ENCODE measurements at places on chromosomes 3 and 15.

DNA sequence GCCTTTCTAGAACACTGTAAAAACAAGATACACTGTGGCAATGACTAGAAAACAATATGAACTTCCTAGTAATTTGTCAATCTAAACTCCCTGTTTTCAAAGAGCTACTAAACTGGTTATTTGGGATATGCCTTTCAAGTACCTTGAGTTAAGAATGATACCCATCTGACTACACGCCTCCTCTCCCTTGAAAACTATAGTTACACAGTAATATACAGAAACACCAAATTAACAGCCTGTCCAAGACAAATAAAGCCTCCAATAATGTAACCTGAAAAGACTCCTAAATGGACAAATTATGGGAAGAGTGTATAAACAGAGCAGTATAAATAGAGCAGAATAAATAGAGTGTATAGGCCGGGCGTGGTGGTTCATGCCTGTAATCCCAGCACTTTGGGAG, 70.1 kb downstream of the SMARCC1 start:
- DNase-seq, result no peak

GRCh38 chr15:38514601-38515000, 50.0 kb downstream of the RASGRP1 start:
- DNase-seq, result no peak

GRCh38 chr3:71585131-71585530, 1.6 kb upstream of the FOXP1 start:
- no peak for DNase-seq

DNA sequence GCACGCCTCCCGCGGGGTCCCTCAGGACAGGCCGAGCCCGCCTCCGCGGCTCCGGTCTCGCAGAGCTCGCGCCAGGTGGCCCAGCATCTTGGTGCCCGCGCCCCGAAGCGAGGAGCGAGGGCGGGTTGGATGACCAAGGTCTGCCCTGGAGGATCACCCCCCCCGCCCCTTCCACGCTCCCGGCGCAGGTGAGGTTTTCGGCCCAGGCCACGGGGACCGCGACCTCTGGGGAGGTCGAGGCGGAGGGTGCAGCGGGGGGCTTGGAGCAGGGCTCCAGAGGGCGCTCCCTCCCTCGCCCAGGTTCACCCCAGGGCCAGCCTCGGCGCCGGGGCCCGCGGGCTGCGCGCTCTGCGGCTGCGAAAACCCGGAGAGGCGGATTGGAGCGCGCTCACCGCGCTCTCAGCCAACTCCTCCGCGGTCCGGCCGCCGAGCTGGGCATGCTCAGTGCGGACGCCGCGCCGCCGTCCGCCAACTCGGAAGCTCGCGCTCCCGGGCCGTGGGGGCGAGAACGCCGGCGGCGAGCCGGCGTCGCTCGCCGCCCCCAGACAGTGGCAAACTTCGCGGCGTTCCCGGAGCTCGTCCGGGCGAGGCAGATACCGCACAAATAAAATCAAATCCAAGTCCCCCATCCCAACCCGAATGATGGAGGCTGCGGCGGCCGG, at the start of gene MED12L:
MED12L (plus strand) TSS at position 438 of the 662 bp plus-strand sequence. CDS start 1,263 bp downstream, outside the sequence.
- DNase-seq, result peak; percentile 9

- no peak for DNase-seq
Measured at GRCh38 chr3:23253214-23253613, 50.1 kb downstream of the UBE2E2 start.

DNA sequence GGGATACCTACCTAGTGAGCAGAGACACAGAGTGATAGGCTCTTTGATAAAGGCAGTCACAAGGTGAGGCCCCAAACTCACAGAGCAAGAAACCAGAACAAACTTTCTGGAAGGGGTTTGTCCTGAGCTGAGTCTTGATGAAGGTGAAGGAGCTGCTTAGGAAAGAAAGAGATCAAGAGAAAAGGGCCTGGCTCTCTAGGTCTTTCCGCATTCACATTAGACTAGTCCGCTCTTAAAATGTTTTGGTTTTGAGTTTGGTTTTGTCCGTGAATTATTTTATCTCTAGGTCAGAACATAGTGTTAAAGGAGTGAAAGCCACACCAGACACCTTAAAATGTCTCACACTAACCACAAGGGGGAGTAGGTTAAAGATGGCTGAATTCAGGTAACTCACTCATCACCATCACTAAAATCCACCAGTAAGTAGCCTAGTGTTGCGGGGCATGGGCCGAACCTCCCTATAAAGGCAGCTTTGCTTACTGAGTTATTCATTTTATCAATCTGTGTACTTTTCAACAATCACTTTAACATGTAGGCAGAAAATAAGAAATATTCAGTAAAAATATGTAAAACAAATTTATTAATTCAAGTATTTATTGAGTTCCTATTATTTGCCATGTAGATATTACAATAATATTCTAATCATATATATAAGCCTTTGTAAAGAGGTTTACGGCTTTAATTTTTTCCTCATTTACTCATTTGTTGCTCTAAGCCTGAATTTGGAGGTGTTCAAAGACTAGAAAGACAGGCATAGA, 121.5 kb upstream of the TSC22D2 start:
- DNase-seq, result no peak

GRCh38 chr3:168815946-168816345, 720.2 kb upstream of the GOLIM4 start:
- no peak for DNase-seq

DNA sequence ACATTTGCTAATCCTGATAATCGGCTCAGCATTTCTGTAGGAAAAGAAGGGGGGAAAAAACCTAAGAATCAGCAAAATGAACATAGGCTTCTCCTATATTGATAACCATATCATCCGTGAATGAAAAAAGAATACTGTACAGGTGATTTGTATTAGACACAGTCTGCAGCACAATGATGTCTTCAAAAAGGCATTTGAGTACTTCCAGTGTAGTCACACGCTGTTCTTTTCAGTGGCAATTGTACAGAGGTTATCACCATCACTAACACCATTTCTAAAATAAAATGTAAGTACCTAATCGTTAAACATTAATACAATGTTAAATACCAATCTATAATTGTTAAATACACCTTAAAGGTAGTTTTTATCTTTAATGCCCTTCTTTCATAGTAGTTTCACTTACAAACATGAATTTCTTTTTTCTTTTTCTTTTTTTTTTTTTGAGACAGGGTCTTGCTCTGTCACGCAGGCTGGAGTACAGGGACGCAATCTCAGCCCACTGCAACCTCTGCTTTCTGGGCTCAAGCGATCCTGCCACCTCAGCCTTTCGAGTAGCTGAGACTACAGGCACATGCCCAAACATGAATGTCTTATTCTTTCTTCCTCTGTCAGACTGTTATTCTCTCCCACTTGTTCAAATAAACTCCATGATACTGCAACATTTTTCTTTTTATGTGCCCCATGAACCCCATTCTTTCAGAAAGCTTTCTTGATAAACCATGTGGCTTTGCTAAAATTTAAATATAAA, 18.4 kb downstream of the GOLGB1 start:
- DNase-seq, result no peak

- no peak for DNase-seq
Measured at GRCh38 chr3:15385901-15386653, 41.3 kb downstream of the METTL6 start.

DNA sequence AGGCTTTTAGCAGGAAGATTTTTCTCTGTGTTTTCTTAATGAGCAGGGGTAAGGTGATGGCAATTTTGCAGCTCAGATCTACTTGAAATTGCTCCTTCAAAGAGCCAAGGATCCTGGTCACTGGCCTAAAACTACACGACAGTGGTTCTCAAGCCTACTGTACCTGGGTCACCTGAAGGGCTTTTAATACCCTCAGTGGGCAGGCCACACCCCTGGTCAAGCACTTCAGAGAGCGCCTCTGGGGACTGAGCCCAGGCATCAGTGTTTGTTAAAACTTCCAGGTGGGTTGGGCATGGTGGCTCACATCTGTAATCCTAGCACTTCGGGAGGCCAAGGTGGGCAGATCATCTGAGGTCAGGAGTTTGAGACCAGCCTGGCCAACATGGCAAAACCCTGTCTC, 158.4 kb downstream of the FAM43A start:
- DNase-seq, result no peak

- DNase-seq, result no peak
Measured at GRCh38 chr3:112681822-112682325, 40.9 kb upstream of the CCDC80 start.

- no peak for DNase-seq
Measured at GRCh38 chr15:32682569-32682968, 35.2 kb upstream of the GREM1 start.

GRCh38 chr15:68277603-68278344, at the start of gene FEM1B:
Gene FEM1B, plus strand, starts transcription at chr15:68277745. Its CDS starts 673 bp downstream, at chr15:68278418.
- DNase-seq, result peak; percentile 81

DNA sequence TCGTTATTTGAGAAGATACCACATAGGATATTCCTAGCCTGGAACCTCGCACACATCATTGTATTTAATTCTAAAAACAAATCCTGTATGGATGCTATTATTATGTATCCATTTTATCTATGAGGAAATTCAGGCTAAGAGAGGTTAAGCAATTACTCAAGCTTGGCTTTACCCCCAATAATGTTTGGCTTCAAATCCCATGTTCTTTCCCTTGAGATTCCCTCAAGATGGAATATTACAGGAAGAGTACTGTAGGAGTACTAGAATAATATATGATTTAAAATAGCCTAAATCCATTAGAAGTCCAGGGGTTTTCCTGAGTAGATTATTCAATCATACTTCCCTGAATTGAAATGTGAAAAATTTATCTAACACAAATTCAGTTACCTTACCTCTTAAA, 630.2 kb downstream of the ZNF385D start:
- no peak for DNase-seq

DNA sequence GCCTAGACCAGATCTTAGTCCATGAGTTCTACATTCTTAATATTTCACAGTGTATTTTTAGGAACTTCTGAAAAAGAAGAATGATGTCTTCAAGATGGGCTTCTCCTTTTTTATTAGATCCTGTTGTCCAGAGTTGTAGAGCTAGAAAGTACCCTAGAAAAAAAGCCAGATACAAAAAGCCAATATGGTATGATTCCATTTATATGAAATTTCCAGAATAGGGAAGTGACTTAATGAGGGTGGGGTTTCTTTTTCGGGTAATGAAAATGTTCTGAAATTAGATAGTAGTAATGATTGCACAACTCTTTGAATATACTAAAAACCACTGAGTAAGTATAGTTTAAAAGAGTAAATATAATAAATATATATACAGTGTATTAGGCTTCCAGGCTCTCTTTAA, 116.9 kb downstream of the NFKBIZ start:
- no peak for DNase-seq

DNA sequence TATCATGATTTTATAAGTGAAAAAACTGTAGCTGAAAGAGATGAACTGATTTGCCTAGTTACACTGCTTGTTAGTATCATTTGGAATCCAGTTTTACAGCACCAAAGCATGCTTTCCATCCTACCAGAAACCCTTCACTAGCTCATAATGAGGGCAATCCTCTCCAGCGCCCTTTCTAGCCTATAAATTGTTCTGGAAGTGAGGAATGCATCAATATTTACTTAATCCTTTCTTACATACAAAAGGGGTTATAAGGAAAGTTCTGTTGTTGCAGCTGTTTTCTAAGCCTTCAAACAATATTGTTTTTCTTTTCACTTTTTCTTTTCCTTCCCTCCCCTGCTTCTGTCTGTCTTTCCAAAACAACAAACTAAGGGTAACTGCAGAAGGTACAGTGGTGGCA, 11.0 kb upstream of the PCCB start:
- DNase-seq, result no peak

DNA sequence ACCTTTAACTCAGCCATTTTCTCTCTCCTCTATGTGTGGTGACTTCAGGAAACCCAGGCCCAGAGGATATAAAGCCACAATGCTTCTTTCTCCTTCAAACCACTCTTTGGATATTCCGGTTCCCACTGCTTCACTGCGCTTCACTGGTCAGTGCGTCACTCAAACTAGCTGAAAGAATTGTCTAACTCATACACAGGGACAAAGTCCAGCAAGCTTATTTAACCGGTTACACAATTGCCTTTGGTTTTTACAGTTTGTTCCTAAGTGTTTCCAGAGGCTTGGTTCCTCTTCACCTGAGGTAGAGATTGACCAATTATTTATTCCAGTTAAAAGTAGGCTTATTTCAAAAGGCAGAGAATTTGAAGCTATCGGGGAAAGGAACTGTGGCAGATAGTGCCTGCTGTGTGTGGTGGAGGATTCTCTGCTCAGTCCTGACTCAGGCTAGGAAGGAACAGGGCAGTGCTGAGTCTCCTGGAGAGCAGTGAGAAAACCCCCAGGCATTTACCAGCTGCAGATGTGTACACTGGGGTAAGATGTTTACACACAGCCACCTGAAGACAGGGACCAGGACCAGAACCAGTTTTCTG, at the start of gene HGD:
HGD (minus strand) TSS at position 145 of the 587 bp plus-strand sequence; CDS start at position 17, 128 bp downstream.
- DNase-seq, result no peak

- DNase-seq, result peak; percentile 37
Measured at GRCh38 chr15:46312133-46312740, 677.4 kb downstream of the SQOR start.

DNA sequence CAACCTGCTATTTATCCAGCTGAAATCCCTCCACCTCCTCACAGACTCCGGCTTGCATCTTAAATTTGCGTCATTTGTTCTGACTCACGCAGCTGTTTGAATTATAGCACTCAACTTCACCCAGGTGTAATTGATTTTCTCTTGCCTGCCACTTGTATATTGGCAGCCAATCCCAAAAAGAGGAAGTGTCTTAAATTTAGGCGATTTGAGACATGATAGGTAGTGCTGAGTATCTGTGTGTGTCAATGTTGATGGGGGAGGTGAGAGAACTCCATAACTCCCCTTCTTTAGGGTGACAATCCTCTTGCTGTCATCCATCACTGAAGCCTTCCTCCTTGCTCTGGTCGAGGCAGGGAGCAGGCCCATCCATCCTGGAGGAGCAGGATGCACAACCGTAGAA, 77.2 kb upstream of the TPRG1 start:
- DNase-seq, result no peak

- no peak for DNase-seq
Measured at GRCh38 chr15:101087172-101087769, 164.6 kb downstream of the CHSY1 start.

DNA sequence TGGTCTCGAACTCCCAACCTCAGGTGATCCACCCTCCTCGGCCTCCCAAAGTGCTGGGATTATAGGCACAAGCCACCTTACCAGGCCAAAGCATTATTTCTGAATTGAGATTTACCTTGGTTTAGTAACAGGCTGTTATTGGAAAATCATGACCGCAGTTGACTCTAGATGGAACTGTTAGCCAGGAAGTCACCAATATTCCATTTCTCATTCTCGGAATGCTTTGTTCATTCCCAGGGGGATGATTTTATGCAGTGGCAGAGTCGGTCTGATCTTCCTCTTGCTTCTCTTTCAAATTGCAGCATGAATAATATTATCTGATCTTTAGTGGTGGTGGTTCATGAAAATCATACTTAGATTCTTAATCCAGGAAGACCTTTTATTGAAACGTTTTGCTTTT, 195.5 kb upstream of the MBNL1 start:
- no peak for DNase-seq

Data from activated T-cell treated with anti-CD3 and anti-CD28 coated beads for 1 hour (primary cell).